ENCODE measurements at places on chromosomes 2 and 18.

- DNase-seq = no peak
Observed at GRCh38 chr2:64327129-64327509, 126.8 kb upstream of the LGALSL start.

DNA sequence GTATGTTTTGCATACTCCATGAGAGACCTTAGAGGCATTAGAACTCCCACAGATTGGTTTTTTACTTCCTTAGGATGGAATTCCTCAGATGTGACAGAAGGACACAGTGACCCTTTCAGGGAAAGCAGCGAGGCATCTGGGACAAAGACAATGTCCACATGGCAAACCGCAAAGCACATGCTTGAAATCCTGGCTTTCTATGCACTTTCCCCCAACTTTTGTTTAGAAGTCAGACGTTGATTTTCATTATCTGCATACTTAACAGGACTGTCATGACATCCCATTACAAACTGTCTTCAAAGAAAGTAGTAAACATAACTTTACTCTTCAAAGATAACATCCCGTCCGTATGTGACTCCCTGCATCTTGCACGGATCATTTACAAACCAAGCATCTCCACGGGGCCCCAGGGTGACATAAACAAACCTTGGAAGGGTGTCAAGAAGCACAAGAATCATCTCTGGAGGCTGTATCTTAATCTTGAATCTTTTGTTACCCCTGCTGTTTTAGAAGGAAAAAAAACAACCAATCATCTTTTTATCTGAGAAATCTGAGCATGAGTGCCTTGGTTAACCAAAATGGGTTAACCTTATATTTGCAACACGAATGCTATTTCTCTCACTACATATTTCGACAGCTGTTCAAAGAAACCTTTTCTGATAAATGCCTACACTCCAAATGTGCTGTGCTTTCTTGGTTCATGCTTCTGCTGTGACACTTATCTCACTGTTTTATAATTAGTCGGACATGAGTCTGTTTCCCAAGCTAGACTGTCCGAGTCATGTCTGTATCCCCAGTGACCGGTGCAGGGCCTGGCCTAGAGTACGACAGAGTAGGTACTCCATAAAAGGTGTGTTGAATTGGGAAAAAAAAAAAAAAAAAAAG is 90.8 kb downstream of the CCBE1 start:
- DNase-seq = no peak

- no peak for DNase-seq
Observed at GRCh38 chr2:28695245-28695647, 56.4 kb upstream of the PPP1CB start.

DNA sequence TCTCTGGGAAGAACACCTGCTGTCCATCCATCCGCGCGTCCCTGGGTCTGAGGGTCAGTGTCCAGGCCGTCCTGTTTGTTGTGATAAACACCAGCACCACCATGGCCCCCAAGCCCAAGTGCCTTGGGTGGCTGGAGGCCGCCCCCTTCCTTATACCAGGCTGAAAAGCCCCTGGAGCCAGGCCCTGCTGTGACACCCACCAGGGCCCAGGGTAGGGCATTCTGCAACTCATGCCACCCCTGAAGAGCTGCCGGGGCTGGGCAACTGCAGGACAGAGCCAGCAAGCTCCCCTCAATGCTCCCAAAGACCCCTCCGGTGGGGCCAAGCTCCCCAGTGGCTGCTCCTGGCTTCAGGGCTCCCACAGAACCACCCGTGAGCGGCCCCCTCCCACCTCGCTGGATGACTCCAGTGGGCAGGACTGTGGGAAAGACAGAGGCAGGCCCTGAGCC is 31.9 kb upstream of the SNED1 start:
- DNase-seq = no peak

- no peak for DNase-seq
Observed at GRCh38 chr18:8348051-8348720, 261.1 kb upstream of the RAB12 start.

GRCh38 chr2:12918835-12919445 is 202.2 kb downstream of the TRIB2 start:
- DNase-seq = no peak

DNA sequence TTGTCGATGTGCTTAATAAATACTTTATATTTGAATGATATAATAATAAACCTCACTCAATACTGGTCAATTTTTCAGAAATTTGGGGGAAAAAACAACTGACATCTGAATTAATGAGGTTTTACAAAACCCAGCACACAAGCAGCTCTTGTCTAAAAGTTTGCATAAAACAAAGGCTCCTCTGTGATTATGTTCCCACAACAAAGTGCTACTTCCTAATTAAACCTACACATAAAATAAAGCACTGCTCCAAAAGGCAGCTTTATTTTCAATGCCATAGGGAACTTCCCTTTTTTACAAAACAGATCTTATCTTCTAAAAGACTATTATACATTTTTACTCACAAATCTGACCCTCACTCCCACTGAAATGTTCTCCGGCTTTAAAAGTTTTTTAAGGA is 47.1 kb downstream of the LAMA1 start:
- no peak for DNase-seq

GRCh38 chr18:48924630-48925490 is 25.9 kb downstream of the SMAD7 start:
- no peak for DNase-seq

DNA sequence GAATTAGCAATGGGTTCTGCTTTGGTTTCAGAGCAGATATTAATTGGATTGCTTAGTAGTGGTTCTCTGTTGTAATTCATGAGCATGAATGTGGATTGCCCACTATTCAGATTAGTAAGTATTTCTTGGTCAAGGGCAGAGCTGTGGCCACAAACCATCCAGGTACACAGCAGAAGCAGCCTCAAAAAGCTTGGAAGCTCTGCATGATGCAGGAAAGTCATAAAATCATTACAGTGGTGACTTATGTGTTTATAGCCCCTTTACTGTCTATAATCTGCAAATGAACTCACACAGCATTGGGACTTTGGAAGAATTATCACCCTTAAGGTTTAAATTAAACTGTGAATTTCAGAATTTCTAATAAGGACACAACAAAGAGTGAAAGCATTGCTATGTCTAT is 1.9 kb upstream of the UGT1A1 start:
- no peak for DNase-seq

- no peak for DNase-seq
Observed at GRCh38 chr2:232504438-232504837, 15.8 kb upstream of the PRSS56 start.

DNA sequence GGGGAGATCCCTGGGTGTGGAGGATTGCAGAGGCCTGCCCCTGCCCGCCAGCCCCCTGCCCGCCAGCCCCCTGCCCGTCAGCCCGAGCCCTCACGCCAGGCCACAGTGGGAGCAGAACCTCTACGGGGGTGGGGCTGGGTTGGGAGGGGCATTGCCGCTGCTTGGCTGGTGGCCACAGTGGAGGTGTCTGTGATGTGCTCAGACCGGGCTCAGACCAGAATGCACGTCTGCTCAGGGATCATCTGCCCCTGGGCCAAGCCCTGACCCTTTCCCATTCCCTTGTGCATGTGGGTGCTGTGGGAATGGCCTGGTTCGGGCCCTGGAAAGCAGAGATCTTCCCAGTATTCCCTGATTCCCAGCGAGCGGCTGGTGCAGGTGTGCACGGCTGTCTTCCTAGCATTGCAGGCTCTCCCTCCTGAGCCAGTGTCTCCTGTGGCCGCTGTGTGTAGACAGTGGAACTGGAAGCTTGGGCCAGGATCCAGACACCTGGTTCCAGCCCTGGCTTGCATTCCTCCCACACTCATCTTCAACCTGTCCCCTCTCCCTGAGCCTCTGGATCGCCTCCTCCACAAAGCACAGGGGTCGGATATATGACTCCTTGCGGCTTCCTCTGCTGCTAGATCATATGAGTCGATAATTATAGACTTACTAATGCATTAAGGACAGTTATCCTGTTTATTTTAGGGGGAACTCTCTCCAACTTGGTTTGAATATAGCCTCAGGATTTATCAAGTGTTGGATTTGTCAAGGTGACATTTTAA is 161.6 kb downstream of the LDLRAD4 start:
- DNase-seq = no peak

DNA sequence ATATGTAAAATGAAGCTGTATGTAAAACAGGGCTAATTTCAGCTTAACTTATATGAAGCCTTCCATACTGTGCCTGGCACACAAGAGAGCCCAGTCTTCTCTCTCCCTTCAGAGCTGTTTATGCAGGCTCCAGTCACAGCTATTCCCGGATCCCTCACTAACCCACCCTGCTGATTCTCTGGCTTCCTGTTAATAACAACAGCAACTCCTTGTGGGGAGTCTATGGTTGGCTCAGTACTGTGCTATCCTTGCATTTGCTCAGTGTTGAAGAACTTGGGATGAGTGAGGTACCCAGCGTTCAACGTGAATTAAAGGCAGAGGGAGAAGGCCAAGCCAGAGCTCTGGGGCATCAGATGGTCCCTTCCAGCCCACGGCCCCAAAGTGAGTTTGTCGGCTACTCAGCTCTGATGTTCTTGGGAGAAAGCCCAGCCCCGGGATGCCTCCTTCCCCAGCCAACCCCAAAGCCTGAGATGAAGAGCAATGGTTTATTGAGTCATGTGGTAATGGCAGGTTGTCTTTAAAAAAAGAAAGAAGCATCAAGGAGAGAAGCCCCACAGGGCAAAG is 43.2 kb downstream of the PSD4 start:
- DNase-seq = no peak

- DNase-seq = no peak
Observed at GRCh38 chr2:137056704-137057103, 291.4 kb downstream of the THSD7B start.

- DNase-seq = no peak
Observed at GRCh38 chr2:143030127-143030526, 99.1 kb upstream of the ARHGAP15 start.

- DNase-seq = no peak
Observed at GRCh38 chr2:68997401-68997800, 15.6 kb upstream of the ANTXR1 start.

DNA sequence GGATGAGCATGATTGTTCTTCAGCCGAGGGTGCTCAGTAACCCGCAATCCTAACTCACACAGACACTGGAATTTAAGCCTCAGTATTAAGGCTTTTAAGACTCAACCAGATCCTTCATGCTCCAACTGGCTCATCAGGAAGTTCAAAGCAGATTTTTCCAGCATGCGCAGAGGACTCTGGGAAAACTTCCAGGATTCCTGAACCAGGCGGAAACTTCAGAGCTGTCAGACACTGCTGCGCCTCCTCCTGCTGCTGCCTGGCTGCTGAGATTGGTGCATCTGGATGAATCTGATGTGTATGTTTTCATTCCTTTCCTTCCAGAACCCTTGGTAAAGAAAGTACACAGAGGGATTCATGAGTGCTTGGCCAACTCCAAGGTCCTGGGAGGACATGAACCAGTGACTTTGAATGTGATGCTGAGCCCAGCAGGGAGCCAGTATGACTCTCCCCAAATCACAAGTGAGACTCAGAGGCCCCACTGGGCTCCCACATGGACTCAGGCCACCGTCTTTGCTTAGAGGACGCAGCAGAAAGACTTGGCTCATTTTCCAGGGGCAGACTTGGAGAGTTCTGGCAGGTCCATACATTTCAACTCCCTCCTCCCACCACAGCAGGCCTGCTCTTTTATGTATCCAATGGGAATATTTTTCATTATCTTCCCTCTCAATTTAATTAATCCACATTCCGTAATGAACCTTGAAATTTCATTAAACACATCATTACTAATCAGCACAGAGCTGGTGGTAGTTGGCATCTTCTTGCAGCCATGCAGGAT is 143.5 kb upstream of the HDAC4 start:
- DNase-seq = no peak

DNA sequence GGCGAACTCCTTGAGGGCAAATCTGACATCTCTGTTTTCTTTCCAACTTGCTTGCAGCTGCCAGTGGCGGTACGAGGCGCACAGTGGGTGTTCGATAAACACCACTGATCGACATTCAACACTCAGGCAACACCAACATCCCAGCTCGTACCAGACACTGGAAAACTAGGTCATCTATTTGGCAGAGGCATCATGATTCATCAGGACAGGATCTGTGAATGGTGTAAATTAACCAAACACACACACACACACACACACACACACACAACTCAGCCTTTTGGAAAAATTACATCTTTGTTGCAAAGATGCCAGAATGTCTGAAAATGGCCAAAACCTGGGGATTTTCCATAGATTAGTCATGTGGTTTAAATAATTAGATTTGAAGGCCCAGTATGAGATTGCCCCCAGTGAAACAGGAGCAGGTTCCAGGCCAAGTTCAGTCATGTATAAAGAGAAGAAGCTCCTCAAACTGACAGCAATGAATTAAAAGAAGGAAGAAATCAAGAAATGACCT is 150.5 kb upstream of the NCKAP5 start:
- no peak for DNase-seq

GRCh38 chr18:57445488-57446319 is 10.5 kb downstream of the ONECUT2 start:
- no peak for DNase-seq

DNA sequence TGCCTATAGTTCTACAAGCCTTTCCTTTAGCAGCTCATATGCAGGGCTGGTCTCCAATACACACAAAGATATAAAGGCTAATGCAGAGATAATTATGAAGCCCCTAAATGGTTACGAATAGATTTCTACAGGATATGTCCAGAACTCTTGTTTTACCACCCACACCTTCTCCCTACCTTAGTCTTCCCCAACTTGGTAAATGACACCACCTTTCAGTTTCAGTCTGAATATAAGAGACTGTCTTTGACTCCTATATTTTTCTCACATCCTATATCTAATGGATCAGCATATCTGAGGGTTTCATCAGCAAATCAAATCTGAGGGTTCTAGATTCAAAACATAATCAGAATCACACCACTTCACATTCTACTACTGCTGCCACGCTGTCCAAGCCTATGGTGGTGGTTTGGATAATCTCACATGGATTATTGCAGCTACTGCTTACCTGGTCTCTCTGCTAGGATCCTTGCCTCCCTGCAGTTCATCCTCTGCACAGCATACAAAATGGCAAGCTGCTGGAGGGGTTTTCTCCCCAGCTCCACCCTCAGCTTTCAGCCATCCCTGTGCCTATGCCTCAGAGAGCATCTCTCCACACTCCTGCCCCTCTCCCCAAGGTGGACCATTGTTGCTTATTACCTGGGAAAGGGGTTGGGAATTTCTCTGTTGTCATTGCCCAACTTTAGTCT is 178.0 kb upstream of the SPOPL start:
- no peak for DNase-seq

- no peak for DNase-seq
Observed at GRCh38 chr2:205776139-205776538, 93.8 kb downstream of the NRP2 start.

DNA sequence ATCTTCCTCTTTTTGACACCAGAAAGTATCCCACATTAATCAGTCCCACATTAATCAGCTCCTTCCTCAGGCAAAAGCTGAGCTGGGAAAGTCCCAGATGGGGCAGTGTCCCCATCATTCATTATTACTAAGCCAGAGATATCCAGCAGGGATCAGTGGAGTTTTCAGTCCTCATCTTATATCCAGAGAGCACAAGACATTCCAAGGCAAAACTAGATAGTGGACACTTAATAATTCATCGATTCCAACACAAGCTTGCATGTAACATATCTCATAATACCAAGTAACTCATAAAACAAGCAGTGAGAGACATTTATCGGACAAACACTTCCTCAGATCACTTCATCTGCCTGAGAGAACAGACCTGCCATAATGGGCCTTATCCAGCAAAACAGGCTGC is 53.1 kb downstream of the MCFD2 start:
- DNase-seq = no peak
